ENCODE measurements at places on chromosomes 3 and 15. TPM values are rescaled to one million over a fixed set of nuclear protein-coding genes. Genes with fewer than 3 reads are reported as not detected.

The AMOTL2 gene
- 52.6 TPM for polyA plus RNA-seq

The GPR176 gene
- polyA plus RNA-seq: 6.3 TPM

The CTXND1 gene
- polyA plus RNA-seq: 1.0 TPM

The TMEM43 gene
- polyA plus RNA-seq: 54.0 TPM

The RETNLB gene
- polyA plus RNA-seq: not detected

The PDE8A gene
- polyA plus RNA-seq: 63.1 TPM

The COL8A1 gene
- polyA plus RNA-seq: 0.90 TPM

The IL1RAP gene
- polyA plus RNA-seq: 10.3 TPM

The UCN2 gene
- 0.25 TPM for polyA plus RNA-seq

The NMNAT3 gene
- polyA plus RNA-seq: 6.8 TPM

The SGO1 gene
- 6.9 TPM for polyA plus RNA-seq

The MKRN3 gene
- 4.0 TPM for polyA plus RNA-seq

The MCF2L2 gene
- not detected for polyA plus RNA-seq

The NRROS gene
- 4.4 TPM for polyA plus RNA-seq

The RTP2 gene
- polyA plus RNA-seq: not detected

The IL12A gene
- 0.70 TPM for polyA plus RNA-seq

The HHATL gene
- polyA plus RNA-seq: 84.2 TPM

The GPR160 gene
- polyA plus RNA-seq: 2.2 TPM

The NANOGP8 gene
- polyA plus RNA-seq: 0.40 TPM

The GMPS gene
- polyA plus RNA-seq: 51.6 TPM

The CACNA2D2 gene
- polyA plus RNA-seq: 6.4 TPM

The C3orf85 gene
- not detected for polyA plus RNA-seq

The ARNT2 gene
- polyA plus RNA-seq: 11.3 TPM

The SEMA3G gene
- not detected for polyA plus RNA-seq

The IL16 gene
- 18.3 TPM for polyA plus RNA-seq

Measured in muscle of arm (tissue), 14 donors.